ENCODE measurements at places on chromosomes 3 and 15.
A peak's percentile ranks its signal among the peaks of the same experiment; 100 is the strongest.

- no peak for DNase-seq
Measured at GRCh38 chr3:128253150-128253549, 99.9 kb downstream of the EEFSEC start.

- DNase-seq, result no peak
Measured at GRCh38 chr15:44045217-44045616, 149.9 kb downstream of the FRMD5 start.

- DNase-seq, result peak; percentile 87
Measured at GRCh38 chr15:84947947-84948830, 33.5 kb upstream of the PDE8A start.

DNA sequence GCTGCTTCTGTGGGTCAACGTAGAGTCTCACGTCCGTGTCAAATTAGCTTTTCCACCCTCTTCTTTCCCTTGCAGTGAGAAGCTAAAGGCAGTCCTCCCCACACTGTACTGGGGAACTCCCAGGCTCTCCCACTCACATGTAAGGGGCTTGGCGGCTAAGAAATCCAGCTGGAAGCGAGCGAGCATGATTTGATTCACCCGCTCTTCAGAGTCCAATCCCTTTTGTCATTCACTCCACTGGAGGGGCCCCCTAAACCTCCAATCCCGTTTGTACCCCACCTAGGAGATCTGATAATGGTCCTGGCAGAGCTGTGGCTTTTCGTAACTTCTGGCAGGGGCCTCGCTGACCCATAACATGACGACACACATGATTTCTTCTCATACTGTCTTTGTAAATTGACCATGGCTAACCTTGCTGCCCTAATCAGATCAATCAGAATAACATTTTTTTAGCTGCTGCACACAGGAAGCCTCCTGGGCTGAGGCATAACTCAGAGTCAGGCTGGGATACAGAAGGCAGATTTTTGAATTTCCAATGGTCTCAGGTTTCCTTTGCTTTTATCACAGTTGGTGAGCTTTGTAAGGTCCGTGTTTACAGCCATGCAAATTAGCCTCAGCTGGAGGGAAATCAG lies 235.2 kb downstream of the GREM1 start:
- no peak for DNase-seq

DNA sequence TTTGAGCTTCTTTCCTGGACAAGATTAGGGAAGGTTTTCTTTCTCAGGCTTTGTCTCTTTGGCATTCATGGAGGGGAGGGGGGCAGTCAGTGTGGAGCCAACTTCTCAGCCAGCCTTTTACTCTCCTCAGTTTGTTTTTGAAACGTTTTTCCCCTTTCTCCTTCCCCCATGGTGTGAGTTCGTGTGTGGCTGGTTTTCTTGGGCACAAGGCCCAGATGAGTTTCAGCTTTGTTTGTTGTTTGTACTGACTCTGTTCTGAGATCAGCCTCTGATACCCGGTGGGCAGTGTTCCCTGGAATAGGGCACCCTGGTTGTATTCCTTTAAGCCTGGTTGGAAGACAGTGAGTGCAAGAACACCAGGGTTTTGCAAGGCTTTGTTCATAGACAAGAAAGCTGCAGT lies 168.2 kb upstream of the RARB start:
- no peak for DNase-seq

GRCh38 chr3:140277886-140278285 lies 342.9 kb downstream of the CLSTN2 start:
- DNase-seq, result no peak

- no peak for DNase-seq
Measured at GRCh38 chr15:58520936-58521292, 89.1 kb downstream of the LIPC start.

GRCh38 chr15:40282869-40283614 lies at the start of gene ANKRD63:
Gene ANKRD63, minus strand, starts transcription at chr15:40283064. Its CDS starts 478 bp downstream, at chr15:40282586.
- DNase-seq, result no peak

DNA sequence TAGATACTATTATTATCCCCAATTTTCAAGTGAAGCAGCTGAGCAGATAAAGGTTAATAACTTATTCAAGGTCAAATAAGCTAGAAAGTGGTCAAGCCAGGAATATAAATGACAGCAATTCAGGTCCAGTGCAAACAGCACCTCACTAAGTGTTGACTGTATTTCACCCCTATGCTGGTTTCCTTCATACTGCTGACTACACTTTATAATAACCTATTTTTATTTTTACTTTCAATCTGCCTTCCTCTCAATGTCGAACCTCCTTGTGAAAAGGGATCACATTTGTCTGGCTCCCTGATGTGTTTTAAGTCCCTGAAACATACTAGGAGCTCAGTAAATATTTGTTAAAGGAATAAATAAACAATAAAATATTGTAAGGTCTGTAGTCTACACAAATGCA lies 146.1 kb downstream of the NAALADL2 start:
- no peak for DNase-seq

DNA sequence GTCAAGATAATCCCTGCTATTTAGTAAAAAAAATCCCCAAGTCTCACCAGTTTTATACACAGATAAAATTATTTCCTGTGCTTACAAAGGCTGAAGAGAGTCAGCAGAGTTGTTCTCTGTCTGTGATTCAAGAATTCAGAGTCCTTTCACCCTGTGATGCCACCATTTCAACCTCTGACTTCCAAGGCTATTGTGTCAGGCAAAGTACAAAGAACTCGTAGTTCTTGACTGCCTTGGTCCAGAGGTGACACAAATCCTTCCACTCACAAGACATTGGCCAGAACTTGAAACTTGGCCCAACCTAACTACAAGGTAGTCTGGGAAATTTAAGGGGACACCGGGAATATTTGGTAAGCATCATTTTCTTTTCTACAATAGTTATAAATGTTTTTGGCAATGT lies 34.9 kb upstream of the CMC1 start:
- no peak for DNase-seq

GRCh38 chr3:128338536-128339330 lies 128.0 kb downstream of the DNAJB8 start:
- DNase-seq, result no peak

- no peak for DNase-seq
Measured at GRCh38 chr3:42340466-42340865, 69.9 kb downstream of the LYZL4 start.

DNA sequence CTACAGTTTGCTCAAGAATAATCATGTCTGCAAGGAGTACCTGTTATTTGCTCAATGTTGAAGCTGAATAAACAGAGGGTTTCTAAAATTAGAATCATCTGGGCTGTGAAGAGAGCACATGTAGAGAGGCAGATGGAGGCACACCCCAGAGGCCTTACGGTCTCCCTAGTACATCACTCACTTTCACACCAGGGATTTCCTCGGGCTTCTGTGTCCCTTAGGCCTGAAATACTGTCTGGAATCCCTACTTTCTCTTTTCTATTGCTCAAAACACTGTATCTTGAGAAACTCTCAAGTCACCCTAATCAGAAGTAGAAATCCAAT lies 473.7 kb upstream of the ROBO2 start:
- no peak for DNase-seq

- DNase-seq, result no peak
Measured at GRCh38 chr15:77173487-77173886, 102.6 kb upstream of the TSPAN3 start.

GRCh38 chr15:88651136-88651732 lies 12.4 kb downstream of the ISG20 start:
- DNase-seq, result no peak

GRCh38 chr3:129868912-129869311 lies 24.6 kb downstream of the TMCC1 start:
- DNase-seq, result no peak

GRCh38 chr3:131505421-131505820 lies 2.6 kb upstream of the MRPL3 start:
- no peak for DNase-seq

DNA sequence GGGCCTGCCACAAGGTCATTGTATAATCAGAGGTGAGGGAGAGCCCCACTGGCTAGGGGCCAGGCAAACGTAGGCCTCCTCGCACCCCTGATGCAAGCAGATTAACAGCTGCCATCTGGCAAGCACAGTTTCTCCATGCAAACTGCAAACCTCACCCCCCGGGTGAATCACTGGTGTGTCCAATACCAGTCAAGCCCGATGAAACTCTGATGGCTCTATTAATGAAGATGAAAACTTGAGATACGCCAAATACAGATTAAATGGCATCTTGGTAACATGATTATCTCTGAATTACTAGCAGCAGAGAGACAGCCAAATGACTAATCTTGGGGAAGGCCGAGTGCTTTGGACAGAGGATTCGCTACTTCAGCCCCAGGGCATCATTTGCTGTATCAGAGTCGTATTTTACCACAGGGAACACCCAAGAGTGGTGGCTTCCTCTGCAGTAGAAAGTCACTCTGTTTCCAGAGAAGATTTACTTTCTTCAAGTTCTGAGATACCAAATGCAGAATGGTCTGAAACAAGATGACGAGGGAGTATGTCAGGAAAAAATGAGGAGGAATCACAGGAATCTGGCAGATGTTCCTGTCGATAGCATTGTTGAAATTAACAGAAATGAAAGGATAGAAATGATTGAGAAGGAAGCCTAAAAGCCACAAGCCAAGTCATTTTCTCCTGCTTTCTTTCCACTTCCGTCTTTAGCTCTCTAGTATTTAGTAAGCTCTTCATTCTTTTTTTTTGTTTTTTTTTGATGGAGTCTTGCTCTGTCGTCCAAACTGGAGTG lies 96.2 kb upstream of the NR2F2 start:
- peak; percentile 20 for DNase-seq

GRCh38 chr3:69091389-69092029 lies 6.8 kb downstream of the ARL6IP5 start:
- DNase-seq, result no peak
